Right ventricle myocardium inferior (tissue), 1 donor: ENCODE measurements at places on chromosomes 7 and 10.

DNA sequence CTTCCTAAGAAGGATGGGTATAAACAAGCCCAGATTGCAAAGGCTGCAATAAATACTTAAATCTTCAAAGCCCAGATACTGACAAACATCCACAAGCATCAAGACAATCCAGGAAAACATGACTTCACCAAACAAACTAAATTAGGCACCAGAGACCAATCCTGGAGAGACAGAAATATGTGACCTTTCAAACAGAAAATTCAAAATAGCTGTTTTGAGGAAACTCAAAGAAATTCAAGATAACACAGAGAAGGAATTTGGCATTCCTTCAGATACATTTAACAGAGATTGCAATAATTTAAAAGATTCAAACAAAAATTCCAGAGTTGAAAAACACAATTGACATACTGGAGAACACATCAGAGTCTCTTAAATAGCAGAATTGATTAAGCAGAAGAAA is 23.0 kb downstream of the GSDME start:
- no peak for DNase-seq

DNA sequence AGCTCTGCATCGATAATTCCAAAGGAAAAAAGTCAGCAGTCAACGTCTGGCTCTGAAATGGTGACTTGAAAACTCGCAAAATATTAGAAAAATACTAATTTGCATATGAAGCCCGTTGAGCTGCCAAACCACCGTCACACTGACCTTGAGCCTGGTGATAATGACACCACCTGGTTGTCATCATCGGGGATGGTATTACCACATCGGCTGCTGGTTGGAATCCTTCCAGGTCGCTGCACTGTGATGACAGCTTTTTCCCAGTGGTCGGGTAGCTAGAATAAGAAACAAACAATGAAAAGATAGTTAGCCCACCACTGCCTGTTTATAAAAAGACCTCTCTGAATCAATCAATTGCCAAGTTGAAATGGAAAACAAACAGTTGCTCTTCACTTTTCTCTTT is 41.6 kb downstream of the LAMB1 start:
- peak; percentile 79 for DNase-seq

GRCh38 chr10:72407471-72407870 is 52.8 kb upstream of the DNAJB12 start:
- DNase-seq, result no peak

DNA sequence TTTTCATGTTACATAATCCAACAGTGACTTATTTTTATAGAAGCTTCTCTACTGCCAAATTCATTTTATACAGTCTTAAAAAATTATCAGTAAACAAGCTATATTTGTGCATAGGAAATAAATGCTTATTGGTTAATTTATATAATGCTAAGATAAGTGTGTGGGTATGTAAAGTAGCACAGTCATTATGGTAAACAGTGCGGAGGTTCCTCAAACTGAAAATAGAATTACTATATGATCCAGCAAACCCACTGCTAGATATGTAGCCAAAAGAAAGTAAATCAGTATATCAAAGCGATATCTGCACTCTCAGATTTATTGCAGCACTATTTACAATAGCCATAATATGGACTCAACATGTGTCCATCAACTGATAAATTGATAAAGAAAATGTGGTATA is 71.1 kb downstream of the ATRNL1 start:
- DNase-seq, result no peak

DNA sequence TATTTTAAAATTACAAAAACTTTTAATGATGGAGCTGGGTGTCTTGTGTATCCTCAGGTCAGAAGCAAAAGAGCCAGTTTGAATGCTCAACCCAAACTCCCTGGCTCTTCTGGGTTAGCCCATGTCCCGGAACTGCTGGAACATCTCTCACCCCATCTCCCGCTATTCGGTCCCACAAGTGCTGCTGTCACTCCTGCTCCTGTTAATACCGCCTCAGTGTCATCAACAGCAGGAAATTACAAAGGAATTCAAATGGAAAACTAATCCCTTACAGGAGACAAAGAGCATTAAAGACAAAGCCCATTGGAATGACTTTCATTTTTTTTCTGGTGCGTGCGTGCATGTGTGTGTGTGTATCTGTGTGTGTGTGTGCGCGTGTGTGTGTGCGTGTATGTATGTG is 112.0 kb upstream of the C7orf33 start:
- no peak for DNase-seq

GRCh38 chr10:119549247-119549999 is 6.9 kb upstream of the RGS10 start:
- DNase-seq, result no peak

DNA sequence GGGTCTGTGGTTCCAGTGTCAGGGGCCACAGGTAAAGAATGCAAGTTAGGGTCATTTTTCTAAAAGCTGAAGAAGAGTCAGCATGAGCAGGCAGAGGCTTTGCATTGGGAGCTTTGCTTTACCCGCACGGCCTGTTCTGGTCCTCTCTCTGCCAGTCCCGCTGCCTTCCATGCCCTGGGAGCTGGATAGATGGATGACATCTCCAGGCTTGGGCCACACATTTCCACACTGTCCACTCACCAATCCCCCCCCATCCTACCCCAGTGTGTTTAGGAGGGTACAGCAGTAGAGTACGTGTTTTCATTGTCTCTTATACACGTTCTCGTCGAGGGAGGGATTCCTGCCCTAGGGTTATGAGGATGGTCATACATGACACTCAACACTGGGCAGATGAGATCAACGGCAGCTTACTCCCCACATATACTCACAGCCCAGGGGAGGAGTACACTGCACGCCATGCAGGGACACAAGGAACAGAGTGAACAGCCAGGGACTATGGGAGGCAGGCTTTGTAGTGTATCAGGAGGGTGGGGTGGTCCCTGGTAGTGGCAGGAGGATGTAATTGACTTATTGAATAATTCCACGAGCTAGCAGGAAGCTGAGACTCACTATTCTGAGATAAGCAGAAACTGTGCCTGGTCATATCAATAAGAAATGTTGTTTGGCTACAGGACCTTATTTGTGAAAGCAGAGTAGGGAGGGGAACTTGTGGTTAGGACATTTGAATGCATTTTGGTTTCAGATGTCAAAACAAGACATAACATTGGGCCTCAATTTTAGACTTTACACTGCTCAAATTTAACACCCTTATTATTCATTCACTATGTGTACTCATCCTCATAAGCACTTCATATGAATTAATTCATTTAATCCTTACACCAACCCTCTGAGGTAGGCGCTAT is 36.6 kb downstream of the PLPP4 start:
- no peak for DNase-seq

DNA sequence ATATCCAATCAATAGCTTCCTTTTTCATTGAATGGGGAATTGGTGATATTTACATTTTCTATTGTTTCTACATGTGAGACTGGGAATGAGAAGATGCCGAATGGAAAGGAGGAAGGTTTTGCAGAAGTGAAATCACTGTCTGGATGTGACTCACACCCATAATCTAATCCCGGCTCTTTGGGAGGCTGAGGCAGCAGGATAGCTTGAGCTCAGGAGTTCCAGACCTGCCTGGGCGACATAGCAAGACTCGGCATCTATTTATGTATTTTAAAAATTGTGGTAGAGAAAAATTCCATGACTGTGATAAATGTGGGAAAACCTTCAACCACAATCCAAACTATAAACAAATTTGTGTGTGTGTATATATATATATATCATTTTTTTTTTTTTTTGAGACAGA is 10.9 kb upstream of the FIS1 start:
- DNase-seq, result no peak

DNA sequence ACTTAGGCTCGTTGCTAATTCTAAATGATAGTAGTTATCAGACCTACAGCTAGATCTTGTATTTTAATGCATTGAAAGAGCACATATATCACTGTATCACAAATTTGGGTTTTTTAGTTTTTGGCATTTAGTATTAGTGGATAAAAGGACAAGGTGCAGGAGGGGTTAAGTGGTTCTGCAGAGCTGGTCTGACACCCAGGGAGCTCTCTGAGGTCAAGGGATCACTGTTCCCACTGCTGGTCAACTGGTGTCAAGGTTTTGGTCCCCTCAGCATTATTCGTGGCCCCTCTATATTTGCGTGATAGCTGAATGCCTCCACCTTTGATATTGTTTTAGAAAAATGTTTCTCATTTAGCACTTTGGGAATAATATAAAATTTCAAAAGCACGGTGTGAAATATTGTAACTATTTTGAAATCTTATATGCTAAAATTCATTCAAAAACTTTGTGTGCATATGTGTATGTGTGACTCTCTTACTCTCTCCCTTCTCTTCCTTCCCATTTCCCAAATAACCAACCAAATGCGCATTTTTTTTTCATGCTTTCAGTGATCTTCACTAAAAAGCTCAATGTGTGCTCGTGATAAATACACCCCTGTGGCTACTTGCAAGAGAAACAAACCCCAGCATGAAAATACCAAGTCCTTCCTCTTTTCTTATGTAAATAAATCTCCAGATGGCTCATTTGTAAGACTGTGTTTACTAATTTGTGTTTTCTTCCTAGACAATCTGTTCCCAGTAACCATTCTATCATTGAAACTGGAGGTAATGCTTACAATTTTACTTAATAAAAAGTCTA is 309.2 kb downstream of the FGFR2 start:
- no peak for DNase-seq

- no peak for DNase-seq
Measured at GRCh38 chr7:12961910-12962480, 274.6 kb downstream of the ARL4A start.

DNA sequence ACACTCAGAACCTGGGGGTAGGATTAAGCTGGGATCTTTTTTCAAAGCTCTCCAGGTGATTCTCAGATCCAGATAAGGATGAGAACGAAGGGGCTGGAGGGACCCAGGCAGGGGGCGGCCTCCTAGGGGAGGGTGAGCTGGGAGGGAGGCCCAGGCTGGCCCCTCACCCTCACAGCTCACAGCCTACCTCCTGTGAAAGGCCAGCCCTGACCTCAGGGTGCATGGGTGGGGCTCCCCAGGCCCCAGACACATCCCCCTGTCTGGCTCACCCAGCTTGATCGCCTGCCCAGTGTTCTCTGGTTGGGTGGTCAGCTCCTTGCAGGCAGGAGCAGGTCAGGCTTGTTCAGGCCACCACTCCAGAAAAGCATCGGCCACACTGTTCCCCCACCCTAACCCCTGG is 24.3 kb downstream of the CTBP2 start:
- no peak for DNase-seq

GRCh38 chr7:11667810-11668185 is 164.2 kb downstream of the THSD7A start:
- DNase-seq, result no peak

DNA sequence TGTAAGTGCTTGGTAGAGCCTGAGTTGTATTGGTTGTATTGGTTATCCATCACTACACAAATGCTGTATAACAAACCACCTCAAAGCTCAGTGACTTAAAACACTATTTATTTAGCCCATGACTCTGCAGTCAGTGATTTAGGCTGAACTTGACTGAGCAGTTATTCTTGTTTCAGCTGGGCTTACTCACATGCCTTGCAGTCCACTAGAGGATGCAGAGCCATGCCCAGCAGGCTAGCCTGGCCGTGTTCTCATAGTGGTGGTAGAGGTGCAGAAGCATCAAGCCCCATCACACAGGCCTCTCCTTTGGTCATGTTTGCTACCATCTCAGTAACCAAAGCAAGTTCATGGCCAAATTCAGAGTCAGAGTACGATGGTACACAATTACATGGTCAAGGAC is 43.9 kb downstream of the LUC7L2 start:
- DNase-seq, result no peak

DNA sequence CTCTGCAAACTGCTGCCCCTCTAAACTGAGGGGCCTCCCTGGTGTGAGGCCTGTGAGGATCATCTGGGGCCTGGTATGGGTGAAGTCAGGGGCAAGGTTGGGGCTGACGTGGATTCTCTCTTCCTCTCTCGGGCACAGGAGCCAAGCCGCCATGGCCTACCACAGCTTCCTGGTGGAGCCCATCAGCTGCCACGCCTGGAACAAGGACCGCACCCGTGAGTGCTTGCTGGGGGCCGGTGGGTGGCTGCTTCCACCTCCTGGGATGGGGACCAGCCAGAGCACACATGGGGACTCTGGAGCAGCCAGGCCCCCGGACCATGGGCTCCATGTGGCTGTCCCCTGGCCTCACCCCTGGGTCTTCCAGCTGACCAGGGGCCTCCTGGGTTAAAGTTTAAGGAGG is 11.0 kb downstream of the ARPC1B start:
- no peak for DNase-seq

DNA sequence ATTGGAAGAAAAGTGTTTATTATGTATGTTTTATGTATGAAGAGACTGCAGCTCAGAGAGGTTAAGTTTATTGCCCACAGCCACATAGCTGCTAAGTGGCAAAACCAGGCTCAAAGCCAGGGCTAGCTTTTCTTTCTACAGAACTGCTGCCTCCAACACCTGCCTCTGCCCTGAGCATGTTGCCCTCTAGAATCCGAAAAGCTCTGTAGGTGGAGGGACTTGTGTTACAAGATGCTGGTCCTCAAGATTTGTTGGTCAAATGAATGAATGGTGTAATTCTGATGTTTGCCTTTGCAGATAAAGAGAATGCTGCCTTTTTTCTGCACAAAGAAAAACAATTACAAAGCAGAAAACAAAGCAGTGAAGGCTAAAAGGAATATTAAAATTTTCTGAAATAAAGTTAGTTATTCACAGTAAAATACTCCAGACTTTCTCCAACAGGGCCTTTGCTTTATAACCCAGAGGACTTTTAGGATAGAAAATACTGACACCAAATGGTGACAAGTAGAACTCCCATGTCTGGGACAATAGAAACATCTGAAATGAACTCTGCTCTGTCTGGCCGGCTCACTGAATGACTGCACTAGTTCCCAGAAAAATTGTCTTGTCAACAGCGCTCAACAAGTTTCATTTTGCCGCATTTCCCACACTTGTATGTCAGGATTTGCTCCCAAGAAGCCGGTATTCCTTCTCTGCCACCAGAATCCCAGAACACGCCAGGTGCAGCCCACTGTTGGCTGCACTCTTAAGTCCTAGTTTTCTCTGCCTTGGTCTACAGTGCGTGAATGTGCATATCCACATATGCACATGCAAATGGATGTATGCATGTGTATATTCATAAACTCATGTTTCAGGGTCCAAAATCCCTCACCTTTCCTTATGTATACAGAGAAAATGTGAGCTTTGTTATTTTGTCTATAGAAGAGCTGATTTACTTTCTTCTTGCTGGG is 11.0 kb upstream of the DNTT start:
- no peak for DNase-seq

DNA sequence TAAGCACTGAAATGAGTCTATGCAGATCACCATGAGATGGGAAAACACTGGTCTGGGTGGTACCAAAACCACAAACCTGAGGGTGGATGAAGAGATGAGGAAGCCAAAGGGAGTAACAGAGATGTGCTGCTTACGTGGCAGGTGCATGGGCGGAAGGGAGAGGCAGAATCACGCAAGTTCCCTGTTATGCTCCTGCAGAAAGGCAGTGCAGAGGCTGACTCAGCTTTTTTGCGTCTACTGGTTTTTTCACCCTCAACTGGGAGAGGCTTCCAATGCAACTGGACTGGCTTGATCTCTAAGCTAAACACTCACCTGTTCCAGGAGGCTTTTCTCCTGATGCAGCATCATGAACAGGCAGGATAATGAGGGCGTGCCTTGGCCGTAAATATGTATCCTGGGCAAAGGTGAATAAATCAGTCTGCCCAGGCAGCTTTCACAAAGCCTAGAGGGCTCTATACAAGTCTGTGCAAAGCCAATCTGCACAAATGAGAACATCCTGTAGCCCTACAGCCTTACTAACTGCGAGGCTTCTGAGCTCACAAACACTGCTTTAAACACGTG is 95.4 kb upstream of the AFAP1L2 start:
- DNase-seq, result no peak
